NCI-H524 treated with DMSO at 0.1 percent for 48 hours (cell line): ENCODE measurements at places on chromosomes 13 and 19.

DNA sequence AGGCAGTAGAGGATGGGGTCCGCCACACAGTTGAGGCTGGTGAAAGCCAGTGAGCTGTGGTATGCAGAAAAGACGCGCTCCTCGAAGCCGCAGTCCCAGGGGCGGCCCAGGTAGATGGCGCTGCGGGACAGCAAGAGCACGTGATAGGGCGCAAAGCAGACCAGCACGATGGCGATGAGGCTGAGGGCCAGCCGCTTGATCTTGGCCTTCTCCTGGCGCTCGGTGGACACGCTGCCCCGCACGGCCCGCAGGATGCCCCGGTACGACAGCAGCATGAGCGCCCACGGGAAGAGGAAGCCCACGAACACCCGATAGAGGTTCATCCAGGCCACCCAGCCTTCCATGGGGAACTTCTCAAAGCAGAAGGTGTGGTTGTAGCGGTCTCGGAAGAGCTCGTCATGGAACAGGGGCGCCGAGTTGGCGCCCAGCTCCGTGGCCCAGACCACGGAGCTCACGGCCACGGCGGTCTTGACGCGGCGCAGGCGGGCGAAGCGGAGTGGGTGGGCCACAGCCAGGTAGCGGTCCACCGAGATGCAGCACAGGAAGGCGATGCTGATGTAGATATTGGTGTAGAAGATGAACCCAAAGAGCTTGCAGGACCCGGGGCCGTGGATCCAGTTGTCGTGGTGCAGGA lies 6.5 kb upstream of the OPA3 start:
- no peak for DNase-seq

DNA sequence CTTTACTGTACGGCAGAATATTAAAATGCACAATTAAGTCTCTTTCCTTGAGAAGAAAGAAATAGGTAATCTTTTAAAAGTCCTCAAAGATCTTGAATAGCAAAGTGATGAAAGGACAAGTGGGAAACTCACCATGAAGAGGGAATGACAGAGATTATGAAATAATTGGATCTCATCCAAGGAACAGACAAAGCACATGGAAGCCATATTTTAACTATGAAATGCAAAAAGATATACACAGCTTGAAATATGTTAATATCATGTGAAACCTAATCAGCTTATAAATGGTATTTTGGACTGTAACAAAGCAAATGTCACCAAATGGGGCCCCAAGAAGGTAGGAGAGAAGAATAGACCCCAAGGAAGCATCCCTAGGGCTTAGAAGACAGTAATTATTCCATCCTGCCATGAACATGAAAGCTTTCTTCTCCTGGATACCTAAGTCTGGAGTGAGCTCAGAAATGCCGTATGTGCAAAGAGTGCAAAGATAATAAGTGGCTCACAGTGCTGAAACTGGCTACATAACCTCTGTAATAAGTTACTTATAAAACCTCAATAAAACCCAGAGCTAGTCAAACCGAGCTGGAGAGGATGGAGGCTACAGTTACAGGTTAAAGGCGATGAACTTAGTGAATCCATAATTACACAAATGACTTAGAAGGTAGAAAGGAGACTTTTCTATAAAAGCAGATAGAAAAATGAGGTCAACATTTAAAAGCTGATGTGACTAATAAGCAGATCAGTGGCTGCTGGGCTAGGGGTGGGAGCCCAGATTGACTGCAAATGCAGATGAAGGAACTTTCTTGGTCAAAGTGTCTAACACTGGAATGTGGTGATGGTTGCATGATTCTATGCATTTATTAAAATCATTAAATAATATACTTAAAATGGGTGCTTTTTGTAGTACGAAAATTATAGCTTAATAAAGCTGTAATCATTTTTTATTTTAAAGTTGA lies 34.4 kb downstream of the DCLK1 start:
- no peak for DNase-seq

GRCh38 chr13:39418424-39418823 lies 184.6 kb downstream of the LHFPL6 start:
- no peak for DNase-seq

DNA sequence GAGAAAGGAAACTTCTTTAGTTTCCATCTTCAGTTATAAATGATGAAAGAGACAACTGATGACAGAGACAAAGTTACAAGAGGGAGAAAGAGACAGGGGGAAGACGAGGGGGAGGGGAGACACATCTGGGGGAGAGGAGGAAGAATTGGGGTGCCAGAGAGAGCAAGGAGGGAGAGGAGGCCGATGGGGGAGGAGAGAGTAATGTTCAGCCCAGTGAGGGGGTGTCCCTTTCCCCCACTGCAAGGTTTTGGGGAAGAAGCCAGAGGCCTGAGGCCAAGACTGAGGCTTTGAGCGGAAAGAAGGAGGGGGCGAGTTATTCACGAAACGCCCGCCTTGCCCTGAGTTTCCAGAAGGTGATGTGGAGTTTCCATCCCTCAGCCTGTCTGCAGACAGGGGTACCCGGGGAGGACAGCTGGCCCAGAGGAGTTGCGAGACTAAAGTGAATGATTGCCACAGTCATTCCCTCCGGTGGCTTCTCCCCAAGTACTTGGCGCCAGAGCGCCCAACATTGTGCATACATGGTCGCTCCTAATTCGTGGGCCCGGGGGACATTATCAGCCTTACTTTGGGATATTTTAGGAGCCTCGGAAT lies 558 bp upstream of the PPAN start:
- DNase-seq = no peak

DNA sequence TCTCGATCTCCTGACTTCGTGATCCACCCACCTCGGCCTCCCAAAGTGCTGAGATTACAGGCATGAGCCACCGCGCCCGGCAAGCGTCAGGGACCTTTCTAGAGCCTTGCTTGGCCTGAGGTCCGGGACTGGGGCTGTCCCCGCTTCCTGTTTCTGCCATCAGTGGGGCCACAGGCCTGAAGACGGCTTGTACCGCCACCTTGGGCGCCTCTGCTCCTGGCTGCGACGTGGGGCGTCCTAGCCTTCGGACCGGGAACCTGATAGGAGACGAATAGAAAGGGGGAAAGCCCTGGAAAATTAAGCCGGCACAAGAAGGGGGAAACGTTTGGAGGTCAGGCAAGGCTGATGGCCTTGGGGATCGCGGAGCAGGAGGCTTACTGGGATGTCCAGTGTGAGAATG lies 35.1 kb downstream of the RNF6 start:
- DNase-seq = no peak

- peak; percentile 99 for DNase-seq
These were observed 34.3 kb upstream of the SHKBP1 start for GRCh38 chr19:40542202-40542859.
